ENCODE measurements at places on chromosomes 12 and 14.

DNA sequence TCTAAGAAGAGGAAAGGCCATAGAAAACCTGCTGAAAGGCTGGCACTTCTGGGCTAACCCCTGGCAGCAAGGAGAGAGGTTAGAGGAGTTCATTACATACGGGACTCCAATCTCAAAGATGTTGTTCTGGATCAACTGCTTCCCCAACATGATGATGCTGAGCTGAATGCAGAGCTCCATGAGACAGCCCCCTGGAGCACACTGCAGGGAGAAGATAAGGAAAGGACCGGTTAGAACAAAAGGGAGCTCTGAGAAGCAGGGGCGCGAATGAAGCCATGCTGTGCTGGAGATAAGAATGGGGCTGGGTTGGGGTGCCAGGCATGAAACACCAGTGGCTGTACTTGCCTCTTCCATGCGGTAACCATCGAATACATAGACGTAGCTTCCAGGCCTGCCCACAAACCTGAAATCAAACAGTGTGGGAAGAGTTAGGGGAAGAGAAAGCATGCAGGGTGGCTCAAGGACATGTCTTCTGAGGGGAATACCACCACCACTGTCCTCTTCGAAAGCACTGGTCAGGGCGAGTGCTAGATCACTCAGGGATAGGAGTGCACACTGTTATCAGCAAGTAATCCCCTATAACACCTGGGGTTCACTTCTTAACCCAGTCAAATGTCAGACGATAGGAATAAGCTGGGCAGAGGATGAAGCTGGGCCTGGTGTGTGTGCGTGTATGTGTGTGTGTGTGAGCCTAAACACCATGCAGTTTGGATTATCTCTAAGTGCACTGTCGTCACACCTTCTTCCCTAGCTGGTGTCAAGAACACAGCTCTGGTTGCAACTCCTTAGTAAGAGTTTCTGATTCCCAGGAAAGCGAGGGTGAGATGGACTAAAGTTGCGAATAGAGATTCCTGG is 180.9 kb downstream of the NTF3 start:
- DNase-seq: no peak

DNA sequence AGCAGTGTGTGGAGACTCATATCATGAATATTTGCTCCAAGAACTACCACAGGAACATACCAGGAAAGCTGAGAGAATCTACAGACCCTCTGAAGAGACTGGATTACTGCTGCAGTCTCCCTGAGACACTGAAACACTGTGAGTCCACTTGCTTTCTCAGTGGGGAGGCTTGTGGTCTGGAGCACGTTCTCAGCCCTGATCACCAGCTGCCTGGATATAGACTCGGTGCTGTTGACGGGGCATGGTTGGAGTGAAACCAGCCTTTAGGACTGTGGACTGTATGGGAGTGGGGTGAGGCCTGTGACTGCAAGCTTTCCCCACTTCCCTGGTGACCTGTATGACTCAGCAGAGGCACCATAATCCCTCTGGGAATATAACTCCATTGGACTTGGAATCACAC is 525.8 kb upstream of the FBXO33 start:
- no peak for DNase-seq

DNA sequence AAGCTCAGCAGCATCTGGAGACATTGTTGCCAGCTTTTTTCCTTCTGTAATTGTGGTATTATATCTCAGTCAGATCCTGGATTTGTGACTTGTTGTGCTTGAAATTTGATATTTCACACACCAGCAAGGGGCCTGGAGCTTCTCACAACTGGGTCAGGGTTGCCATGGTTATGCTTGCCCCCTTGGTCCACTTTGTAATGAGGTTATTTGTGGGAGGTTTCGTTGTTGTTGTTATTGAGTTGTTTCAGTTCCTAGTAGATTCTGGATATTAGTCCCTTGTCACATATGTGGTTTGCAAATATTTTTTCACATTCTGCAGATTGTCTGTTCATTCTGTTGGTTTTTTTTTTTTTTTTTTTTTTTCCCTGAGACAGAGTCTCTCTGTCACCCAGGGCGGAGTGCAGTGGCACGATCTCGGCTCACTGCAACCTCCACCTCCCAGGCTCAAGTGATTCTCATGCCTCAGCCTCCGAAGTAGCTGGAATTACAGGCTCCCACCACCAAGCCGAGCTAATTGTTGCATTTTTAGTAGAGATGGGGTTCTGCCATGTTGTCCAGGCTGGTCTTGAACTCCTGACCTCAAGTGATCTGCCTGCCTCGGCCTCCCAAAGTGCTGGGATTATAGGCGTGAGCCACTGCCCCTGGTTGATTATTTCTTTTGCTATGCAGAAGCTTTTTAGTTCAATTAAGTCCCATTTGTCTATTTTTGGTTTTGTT is 80.6 kb upstream of the ETV6 start:
- DNase-seq: no peak

- no peak for DNase-seq
Measured at GRCh38 chr12:74401966-74402365, 135.7 kb upstream of the ATXN7L3B start.

GRCh38 chr12:1595026-1595561 is 713 bp upstream of the FBXL14 start:
- no peak for DNase-seq

GRCh38 chr12:6839482-6840201 is 1.1 kb upstream of the GNB3 start:
- DNase-seq: no peak

DNA sequence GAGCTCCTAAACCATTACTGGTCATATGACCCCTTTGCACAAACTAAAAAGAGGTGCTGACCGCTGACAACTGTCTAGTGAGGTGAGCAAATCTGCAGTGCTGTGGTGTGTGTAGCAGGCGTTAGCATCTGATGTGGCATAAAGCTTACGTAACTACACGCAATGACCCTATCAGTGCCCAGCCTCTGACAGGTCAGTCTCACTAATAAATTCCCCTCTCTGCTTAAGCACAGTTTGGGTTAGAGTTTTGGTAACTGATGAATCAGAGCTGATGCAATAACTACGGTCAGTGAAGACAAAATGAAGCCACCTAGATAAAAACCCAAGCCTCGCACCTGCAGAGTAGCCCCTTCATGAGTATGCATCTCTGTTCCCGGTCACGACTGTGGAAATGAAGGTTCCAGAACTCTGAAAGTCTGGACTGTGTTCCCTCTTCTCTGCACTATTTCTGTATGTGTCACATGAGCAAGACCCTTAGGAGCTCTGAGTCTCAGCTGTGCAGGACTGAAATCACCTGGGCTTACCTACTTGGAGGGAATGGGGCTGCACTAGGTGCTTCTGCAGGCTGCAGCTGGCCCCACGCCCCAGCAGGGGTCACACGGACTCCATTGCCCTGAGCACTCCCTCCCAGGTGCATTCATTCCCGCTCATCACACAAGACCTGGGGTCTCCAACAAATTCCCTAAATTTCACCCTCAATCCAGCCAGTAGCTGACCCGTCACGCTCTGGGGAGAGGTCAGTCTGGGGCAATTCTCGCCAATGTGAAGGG is 54.4 kb downstream of the RIMBP2 start:
- DNase-seq: no peak

DNA sequence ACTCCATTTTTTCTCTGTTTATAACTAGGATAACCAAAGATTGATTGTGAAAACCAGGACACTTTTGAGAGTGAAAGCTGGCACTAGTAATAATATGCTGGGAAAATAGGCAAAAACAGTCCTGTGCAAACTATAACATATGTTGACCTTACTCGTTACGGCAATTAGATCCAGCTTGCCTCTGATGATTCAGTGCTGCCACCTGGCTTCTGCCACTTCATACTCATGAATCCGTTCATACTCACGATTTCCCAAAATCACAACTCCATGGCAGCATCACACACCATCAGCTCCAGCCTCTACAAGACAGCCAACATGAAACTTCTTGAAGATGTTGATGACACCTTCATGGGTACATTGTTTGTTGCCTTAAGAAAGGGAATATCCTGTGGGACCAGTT is 49.1 kb upstream of the CAND1 start:
- DNase-seq: no peak

DNA sequence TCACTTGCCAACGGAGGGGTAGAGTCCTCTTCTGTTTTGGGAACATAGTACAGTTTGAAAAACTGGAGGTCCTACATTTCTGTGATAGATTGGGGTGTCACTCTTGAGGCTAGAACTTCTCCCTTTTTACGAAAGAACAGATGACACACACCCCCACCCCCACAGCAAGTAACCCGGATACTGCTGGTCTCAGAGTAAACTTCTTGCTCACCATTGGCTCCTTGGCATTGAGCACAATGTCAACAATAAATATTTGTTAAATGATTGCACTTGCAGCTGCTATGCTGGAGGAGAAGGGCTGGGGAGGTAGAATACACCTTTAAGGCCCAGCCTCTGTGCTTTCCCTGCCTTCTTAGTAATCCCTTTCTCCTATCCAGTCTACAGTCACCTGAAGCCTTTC is 149.8 kb downstream of the TGFB3 start:
- no peak for DNase-seq

DNA sequence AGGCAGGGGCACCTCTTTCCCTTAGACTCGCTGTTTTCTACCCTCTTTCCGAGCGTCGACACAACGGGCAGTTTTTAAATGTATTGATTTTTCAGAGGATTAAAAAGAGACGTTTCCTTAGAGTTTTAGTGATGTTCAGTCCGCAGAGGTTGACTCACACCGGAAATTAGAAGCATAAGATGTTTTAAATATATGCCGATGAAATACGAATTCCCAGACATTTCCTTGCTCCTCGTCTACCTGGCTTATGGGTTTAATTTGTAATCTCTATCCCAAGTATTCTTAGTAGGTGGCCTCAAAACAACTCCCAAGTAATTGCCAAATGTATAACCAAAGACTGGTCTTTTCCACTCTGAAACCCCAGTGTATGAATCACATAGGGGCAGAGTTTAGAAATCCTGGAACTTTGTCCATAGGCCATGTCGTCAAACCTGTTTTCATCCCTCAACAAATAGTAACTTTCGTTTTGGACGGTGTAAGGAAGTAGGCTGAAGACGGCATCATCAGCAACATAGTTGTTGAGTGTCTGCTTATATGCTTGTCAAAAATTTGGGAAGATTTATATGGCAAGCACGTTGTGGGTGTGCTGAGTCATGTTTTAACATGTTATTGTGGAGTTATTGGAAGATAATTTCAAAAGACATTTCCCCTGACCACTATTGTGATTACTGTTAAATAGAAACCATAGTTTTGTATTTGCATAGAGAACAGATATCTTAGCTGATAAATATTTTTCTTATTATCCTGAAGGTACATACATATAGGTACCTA is 824 bp downstream of the TBK1 start:
- DNase-seq: no peak

- no peak for DNase-seq
Measured at GRCh38 chr12:6824085-6824775, 2.6 kb downstream of the GPR162 start.

DNA sequence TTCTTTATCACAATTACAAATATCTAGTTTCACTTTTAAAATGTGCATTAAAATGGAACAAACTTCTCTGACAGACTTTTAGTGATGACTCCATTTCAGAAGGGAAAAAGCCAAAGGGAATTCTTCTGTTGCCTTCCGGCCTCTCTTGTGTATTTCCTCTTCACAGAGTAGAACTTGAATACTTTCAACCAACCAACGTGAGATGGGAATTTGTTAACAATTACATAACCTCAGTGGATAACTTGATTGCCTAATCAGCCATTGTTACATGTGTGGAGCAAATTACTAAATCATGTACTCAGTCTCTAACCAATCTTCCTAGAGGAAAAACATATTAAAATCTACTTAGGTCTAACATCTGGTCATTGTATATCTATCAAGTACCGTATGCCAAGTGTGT is 291.1 kb downstream of the SYT1 start:
- no peak for DNase-seq

GRCh38 chr12:68495336-68496070 is 115.2 kb upstream of the RAP1B start:
- DNase-seq: no peak

DNA sequence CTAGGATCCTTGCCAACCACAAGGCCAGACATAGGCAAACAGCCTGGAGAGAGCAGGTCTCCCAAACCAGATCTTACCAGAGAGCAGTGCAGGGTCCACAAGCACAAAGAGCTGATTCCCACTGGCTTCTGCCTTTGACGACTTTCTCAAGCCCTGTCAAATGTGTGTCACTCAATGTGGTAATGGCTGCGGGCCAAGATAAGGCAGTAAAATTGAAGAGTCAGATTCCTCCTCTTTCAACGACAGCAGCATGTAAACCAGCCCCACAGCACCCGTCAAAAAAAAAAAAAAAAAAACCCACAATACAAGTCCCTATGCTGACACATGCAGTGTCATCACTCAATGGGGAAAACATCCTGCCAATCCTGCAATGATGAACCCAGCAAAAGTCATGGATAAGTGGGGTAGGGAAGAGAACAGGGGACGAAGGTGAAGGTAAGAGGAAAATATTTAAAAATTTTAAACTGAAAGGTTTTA is at the start of gene STON2:
Gene STON2 (minus strand): TSS at position 123 of the 477 bp plus-strand sequence. CDS start 1,942 bp downstream, outside the sequence.
- peak; percentile 71 for DNase-seq

DNA sequence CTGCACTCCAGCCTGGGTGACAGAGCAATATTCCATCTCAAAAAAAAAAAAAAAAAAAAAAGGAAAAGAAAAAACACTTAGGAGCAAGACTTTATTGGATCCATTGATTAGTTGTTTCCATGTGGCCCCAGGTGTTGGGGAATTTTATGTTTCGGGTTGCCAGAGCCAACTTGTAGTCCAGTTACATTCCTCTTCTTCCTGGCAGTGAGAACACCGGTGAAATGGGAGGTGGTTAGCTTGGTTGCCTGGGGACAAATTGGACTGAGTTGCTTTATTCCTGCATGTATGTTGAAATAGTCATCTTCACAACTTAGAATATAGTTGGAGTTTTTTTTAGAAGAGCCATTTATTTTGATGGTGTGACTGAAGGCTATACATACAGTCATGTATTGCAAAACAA is 12.6 kb downstream of the RCOR1 start:
- no peak for DNase-seq

- DNase-seq: no peak
Measured at GRCh38 chr12:627285-627684, 36.0 kb downstream of the NINJ2 start.

GRCh38 chr12:102702447-102703114 is 214.5 kb downstream of the PAH start:
- no peak for DNase-seq

DNA sequence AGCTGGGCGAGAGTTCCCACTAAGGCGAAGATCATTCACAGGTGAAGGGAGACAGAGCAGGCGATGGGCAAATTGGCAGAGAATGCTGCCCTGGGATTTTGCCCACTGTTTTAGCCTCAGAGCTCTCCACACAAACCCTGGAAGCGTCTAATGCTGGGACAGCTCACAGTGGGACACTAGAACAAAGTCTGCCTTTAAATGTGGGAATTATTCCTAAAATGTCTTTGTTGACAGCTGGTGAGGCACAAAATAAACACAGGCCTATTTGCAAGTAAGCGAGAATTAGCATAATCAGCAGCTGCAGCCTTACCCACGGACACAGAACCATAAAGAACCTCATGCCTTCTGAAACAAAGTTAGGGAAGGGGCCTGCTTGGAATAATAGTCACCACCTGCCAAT is 824.5 kb downstream of the AACS start:
- DNase-seq: no peak

GRCh38 chr14:69624136-69624535 is 12.7 kb downstream of the SUSD6 start:
- DNase-seq: no peak

GRCh38 chr12:55171445-55171844 is 45.2 kb downstream of the OR9K2 start:
- DNase-seq: no peak

- no peak for DNase-seq
Measured at GRCh38 chr14:32417956-32418552, 89.0 kb downstream of the AKAP6 start.

- no peak for DNase-seq
Measured at GRCh38 chr12:75838309-75838708, 193.3 kb downstream of the PHLDA1 start.

Data from DMS79 (cell line).